Ovary (tissue), 10 donors: ENCODE measurements at places on chromosomes 12 and 14. TPM values are rescaled to one million over a fixed set of nuclear protein-coding genes. Genes with fewer than 3 reads are reported as not detected.

GRCh38 chr12:67751381-67751928, 102.9 kb downstream of the DYRK2 start:
- DNase-seq = no peak

GRCh38 chr12:74334780-74335179, 202.9 kb upstream of the ATXN7L3B start:
- DNase-seq = no peak

- DNase-seq = no peak
Measured at GRCh38 chr12:65200007-65200665, 30.8 kb downstream of the LEMD3 start.

DNA sequence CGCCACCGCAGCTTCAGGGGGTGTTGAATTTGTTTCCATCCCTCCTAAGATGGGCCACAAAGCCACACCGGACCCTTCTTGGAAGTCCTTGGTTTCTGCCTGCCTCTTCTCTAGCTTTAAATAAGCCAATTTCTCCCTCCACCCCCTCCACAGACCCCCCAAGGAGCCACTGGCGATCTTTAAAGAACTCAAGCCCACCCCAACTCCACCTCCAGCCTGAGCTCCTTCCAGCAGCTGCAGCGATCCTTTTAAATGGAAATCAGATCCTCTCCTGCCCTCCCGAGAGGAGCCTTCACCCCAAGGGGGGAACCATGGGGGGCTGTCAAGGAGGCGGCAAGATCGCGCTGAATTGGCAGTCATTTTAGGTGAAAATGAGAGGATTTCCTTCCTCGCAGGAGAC, 133.1 kb downstream of the NCOR2 start:
- no peak for DNase-seq

DNA sequence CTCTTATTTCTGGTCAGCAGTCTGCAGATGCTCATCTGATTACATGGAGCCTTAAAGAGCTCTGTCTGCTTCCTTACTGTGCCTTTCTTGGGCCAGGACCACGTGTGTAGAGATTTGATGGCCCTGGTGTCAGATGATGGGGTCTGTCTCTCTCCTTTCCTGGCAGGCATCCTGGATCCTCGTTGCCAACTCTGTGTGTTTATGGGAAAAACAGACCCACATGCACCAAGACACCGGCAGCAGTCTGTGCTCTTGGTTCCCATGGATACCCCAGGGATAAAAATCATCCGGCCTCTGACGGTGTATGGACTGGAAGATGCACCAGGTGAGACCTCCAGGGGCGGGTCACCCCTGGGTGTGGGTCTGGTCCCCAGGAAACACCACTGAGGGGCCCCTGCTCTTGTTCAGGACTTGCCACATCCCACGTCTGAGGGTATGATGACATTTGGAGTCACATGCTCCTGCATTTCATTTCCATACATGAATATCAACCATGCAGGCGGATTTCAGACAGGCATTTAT, 18.5 kb upstream of the ALDH2 start:
- no peak for DNase-seq

DNA sequence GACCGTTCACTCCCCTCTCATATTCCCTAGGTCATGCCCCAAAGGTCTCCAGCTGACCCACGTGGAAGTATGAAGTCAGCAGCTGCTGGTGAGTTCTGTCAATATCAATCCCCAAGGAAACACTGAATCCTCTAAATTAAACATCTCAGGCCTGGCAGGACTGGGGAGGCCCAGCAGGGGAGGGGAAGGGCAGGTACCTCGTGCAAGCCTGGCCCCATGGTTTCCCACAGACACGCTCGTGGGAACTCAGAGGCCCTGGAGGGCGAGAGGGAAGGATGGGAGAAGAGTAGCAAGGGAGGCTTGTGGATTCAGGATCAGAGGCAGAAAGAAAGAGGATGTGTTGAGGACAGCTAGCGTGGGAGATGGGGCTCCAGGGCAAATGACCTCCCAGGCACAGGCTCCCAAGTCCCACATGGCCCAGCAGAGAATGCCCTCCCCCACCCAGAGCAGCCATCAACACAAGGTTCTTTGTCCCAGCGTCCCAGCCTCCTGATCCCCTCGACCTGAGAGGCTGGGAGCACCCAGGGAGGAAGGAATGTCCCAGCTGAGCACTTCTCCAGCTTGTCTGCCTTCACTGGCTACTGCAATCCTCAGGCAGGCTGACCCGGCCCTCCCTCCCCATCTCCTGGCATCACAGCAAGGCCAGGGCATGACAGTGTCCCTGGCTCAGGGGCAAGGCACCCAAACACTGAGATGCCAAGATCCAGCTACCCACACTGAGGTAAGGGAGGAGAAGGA, 20.1 kb upstream of the RPLP0 start:
- DNase-seq = no peak

- no peak for DNase-seq
Measured at GRCh38 chr14:73140811-73141323, 4.6 kb downstream of the PSEN1 start.

DNA sequence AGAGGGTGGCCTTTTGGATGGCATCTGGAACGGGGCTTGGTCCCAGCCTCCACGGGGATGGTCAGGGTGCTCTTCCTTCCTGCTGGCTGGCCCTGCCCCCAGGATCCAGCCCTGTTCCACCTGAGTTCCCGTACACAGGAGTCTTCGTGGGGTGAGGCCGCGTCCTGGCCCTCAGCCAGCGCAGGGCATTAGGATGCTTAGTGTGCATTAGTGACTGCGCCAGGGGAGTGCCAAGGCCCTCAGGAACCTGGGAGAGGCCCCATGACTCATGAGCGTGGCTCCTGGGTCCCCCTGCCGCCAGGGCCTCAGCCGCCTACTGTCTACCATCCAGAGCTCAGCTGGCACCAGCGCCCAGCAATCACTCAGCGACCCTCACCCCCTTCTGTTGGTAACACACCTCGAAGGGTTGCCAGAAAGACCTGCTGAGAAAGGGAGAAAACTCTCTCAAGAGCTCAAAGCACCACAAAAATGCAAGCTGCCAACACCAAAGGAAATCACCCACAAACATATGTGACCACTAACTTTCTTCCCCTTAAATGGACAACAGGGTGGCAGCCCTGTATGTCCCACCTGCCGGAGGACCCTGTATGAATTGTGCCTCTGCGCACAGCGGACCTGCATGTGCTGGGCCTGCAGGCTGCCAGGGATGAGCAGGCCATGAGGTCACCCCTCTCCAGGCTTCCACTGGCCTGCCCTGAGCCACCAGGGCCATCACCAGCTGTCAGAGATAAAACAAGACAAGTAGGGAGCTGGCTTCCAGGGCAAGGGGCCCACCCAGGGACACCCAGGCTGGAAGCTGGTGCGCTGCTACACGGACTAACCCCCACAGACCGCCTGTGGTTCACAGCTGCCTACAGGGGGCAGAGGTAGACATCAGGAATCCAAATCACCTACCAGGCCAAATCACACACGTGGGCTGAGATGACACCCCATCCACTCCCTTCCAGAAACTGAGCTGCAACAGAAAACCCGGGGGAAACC, 28.7 kb downstream of the CCDC85C start:
- DNase-seq = peak; percentile 63

DNA sequence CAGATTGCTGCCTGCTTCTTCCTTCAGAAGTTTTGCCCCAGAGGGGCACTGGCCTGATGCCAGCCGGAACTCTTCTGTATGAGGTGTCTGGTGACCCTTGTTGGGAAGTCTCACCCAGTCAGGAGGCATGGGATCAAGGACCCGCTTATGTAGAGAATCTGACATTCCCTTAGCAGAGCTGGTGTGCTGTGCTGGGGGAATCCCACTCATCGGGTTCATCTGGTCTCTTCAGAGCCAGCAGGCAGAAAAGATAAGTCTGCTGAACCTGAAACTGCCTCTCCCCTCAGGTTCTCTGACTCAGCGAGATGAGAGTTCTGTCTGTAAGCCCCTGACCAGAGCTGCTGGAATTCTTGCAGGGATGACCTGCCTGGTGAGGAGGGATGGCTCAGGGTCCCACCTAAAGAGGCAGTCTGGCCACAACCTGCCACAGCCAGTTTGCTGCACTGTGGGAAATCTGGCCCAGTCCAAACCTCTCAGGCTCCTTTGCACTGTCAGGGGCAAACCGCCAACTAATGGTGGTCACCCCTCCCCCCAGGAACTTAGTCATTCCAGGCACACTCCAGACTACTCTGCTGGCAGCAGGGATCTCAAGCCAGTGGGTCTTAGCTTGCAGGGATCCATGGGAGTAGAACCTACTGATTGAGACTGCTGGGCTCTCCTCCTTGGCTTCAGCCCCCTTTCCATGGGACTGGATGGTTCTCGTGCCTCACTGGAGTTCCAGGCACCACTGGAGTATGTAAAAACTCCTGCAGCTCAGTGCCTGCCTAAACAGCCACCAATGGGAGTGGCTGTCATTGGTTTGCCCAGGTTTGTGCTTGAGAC, 4.1 kb downstream of the CLEC2D start:
- peak; percentile 48 for DNase-seq

DNA sequence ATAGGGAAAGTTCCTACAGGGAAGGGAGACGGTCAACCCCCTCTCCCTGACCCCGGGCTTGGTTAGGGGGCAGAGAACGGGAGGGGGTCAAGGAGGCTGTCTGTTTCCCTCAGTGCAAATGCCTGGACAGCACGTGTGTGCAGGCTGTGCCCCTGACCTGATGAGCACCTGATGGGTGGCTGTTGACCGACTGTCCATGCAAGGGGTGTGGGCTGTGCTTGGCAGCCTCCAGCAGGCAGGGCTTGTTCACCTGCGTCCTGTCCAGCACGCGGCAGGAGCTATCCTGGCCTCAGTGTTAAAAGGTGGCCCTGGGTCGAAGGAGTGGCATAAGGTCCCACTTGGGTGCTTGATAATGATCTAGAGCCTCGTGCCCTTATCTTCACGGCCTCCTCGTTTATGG, 221.0 kb downstream of the CACNA1C start:
- no peak for DNase-seq

The MYF5 gene
- not detected for total RNA-seq

The TGM1 gene
- 9.4 TPM for total RNA-seq

The KRT79 gene
- not detected for total RNA-seq

The TMTC3 gene
- 20.3 TPM for total RNA-seq

The SOAT2 gene
- total RNA-seq = 0.53 TPM

The SAMD15 gene
- 2.2 TPM for total RNA-seq

The LIN7A gene
- 10.0 TPM for total RNA-seq

The TAS2R7 gene
- total RNA-seq = not detected

The EPYC gene
- not detected for total RNA-seq

The TAS2R8 gene
- not detected for total RNA-seq

The RPS6KL1 gene
- total RNA-seq = 1.0 TPM

The GLRX5 gene
- total RNA-seq = 42.9 TPM
